Right hindlimb (tissue), 1 donor: ENCODE measurements at places on chromosomes 1 and 21.

GRCh38 chr1:243251539-243251938, 3.5 kb downstream of the CEP170 start:
- no peak for DNase-seq

DNA sequence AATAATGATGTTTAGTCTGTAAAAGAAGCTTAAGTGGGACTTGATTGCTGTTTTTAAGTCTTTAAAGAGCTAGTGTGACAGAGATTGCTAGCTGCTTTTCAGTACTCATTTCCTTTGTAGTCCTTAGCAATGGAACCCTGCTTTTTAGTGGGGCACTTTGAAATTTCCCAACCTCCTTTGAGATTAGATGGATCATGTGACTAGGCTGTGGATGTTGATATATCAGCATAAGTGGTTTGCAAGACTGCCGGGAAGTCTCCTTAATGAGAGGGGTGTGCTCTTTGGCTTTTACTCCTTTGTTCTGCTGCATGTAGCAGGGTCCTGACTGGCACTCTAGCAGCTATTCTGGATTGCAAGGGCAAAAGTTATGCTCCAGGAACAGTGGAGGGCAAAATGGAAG, 11.2 kb upstream of the RCOR3 start:
- DNase-seq, result no peak

DNA sequence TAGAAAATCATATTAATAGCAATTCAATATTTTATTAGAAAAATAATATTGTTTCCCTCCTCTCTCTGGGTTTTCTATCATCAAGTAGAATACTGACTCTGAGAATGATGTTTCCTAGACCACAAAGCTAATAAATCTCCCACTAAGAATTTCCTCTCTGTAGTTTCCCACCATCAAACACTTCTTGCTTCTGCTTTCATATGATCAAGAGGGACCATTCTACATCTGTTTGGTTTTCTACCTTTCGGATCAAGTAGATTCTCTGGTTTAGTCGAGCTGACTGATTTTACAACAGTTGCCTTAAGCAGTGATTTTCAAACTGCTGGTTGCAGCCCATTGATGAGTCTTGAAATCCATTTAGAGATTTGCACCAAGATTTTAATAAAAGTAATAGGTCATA, 240.2 kb upstream of the PTBP2 start:
- DNase-seq, result no peak

DNA sequence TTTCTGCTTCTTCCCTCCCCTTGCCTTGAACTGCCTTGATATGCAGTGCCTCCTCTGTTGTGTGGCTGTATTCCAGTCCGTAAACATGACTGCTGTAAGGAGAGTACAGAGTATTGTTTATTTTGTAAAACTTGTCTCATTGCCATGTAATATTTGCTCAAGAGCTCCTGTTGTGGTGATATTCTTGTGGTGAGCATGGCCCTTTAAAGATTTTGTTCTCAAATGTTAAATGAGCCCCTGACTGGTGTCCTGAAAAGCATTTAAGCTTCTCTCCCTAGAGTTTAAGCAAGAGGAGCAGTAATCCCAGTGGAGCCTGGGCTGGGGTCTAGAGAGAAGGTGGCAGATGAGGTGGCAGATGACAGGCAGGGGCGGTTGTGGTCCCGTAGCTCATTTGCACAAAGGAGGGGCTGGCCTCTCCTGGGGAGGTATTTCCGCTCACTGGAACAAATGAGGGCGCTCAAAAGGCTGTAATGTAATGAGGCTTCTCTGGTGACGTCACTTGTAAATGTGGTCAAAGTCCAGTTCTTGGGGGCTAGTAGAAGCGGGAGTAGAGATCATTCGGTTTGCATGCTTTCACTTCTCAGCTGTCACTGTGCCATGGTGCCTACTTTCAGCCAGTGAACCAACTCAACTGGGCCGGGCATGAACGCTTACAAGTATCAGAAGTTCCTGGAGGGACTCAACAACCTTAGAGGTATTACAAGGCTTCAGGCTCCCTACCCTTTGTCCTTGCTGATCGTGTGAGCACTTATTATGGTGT, 46.0 kb upstream of the MACF1 start:
- DNase-seq, result peak; percentile 46

- DNase-seq, result no peak
These were observed 10.1 kb upstream of the SESN2 start for GRCh38 chr1:28249013-28249865.

- DNase-seq, result no peak
These were observed 12.2 kb downstream of the FAM131C start for GRCh38 chr1:16061266-16061665.

DNA sequence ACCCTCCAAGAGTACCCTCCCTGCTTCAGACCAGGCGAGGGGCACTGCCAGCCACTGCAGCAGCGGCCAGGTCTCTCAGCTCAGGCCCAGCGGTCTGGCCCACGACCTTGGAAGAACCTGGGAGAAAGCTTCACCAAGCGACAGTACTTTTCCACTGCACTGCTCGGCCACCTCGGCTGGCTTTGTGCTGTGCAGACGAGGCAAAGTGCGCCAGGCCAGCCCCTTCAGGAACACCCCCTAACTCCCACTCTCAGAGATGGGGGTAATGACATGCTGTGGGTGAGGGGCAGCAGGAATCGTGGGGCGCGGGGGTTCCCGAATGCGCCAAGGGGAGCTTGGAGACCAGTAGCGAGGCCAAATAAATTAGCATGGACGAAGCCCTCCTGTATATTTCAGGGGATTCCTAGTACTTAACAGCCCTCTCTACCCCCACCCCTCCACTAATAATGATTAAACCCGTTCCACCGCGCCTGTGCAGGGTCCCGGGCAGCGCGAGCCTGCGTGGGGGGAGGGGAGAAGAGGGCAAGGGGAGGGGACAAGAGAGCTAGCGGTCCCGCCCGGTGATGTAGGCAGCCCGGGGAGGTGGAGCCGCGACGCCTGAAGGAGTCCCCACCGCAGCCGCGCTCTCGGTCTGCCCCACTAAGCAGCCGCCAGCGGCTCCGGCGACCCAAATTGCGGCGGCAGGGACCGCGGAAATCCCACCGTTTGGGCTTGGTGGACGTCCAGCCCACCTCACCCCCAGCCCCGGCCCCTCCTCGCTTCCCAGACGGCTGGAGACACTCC, at the start of gene FAM43B:
TSS of gene FAM43B (plus strand) at position 629 of the 783 bp plus-strand sequence. CDS start 401 bp downstream, outside the sequence.
- peak; percentile 93 for DNase-seq

DNA sequence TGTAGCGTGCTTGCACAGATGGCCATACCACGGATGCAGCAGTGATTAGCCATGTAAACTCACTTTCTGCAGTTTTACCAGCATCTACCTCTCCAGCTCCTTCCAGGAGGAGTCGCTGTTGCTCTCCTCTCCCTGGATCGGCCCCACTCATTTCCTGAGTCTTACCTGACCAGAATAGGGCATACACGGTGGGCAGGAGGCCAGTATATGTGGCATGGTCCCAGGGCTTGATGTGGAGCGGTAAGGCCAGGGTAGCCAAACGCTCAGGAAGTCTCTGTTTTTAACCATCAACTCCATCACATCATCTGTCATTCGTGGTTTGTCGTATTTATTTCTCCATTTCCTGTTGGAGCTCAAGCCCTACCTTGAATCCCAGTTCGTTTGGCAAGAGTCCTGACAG, 163.4 kb upstream of the USP24 start:
- peak; percentile 55 for DNase-seq

DNA sequence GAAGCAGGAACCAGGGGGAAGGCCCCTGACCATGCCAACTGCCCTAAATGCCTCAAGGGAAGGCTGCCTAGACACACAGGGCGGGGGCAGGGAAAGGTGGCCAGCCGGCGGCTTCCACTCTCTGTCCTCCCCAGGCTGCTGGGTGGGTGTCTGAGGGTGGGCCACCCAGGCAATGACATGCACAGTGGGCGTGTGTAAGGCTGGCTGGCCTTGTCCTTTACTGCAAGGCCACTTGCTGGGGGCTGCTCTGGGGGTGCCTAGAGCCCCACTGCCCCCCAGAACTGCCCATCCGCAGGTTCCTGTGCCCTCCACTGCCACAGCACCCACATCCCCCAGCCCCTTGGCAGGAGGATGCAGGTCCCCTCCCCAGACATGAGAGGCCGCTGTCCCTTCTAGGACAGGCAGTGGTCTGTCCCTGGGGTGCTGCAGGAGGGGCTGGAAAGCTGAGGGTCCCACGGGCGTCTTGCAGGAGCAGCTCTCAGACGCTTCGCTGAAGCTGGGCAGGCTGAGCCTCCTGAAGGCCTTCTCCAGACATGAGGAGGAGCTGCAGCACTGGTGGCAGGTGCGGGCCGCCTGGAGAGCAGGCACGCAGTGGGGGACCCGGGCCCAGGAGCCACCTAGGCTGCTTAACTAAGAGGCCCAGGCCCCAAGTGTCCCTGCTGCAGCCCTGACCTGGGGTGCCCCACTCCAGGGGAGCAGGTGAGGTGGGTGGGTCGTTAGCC, 10.1 kb downstream of the CCDC27 start:
- DNase-seq, result no peak

DNA sequence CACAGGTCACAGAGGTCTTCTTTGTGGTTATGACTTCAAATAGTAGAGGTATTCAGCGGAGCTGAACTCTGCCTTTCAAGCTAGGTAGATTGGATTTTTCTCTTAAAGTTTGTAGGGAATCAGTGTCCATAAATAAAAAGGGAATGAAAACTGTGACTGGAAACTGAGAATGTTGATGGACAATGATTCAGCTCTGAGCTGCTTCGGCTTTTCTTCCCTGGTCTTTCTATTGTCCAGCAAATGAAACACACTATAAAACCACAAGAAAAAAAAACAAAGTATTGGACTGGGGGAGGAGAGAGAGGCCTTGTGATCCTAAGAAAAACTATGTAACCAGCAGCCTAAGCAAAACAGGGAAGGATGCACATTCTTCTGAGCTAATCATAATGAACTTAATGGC, 11.1 kb downstream of the TNNI3K start:
- no peak for DNase-seq

DNA sequence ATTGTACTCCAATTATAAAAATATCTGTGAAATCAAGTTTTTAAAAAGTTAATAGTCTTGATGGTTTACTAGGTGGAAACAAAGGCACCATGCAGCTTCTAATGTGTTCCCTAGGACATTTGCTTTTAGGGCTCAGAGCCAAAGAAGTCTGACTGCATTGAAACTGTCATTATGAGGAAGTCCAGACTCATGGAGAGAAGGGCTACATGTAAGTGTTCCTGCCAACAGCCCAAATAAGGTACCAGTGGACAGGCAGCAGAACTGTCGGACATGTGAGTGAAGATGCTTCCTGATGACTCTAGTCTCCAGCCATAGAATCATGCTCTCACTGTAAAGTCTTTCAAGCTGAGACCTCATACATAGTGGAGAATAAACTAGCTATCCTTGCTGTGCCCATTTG, 287.6 kb downstream of the AKT3 start:
- DNase-seq, result no peak
